Muscle of leg (tissue), 16 donors: ENCODE measurements at places on chromosomes 11 and 22. TPM values are rescaled to one million over a fixed set of nuclear protein-coding genes. Genes with fewer than 3 reads are reported as not detected.

The CARD16 gene
- total RNA-seq: 8.3 TPM

The BIK gene
- total RNA-seq: 0.18 TPM

- no peak for DNase-seq
Observed at GRCh38 chr22:42939941-42940653, 74.9 kb downstream of the PACSIN2 start.

- no peak for DNase-seq
Observed at GRCh38 chr11:2375341-2375853, 1.7 kb upstream of the CD81 start.

- DNase-seq: no peak
Observed at GRCh38 chr11:65204646-65205601, 23.2 kb downstream of the CAPN1 start.

- DNase-seq: no peak
Observed at GRCh38 chr11:35873721-35874120, 70.1 kb upstream of the LDLRAD3 start.

DNA sequence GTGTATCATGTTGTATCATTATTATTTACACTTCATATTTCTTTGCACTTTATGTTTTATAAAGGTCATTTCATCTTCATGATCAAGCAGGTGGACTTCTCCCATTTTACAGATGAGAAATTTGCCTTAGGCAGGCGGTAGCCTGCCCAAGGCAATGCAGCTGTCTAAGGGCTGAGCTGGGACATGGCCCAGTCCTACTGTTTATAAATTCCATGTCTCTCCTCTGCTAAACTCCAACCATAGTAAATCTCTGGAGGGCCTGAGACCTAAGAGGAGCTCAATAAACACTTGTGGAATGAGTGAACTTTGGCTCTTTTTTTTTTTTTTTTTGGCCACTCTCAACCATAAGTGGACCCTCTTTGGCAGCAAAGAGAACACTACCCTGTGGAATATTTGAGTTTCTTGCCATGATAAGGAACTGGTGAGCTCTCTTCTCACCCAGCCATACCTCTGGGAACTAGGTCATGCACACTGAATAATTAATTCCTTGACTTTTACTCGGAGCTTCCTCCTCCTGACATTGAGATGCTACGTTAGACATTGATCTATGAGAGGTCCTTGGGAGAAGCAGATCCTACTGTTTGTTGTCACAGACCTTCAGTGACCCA, 29.9 kb downstream of the MICAL2 start:
- DNase-seq: no peak
